ENCODE measurements at places on chromosomes 7 and 10. TPM values are rescaled to one million over a fixed set of nuclear protein-coding genes. Genes with fewer than 3 reads are reported as not detected.

- no peak for DNase-seq
These were observed 29.1 kb downstream of the EPC1 start for GRCh38 chr10:32317795-32318357.

The SAMD9L gene
- total RNA-seq, result 17.7 TPM

- no peak for DNase-seq
These were observed 180.4 kb upstream of the PHYHIPL start for GRCh38 chr10:58996063-58996462.

The ZNF365 gene
- total RNA-seq, result 9.1 TPM

DNA sequence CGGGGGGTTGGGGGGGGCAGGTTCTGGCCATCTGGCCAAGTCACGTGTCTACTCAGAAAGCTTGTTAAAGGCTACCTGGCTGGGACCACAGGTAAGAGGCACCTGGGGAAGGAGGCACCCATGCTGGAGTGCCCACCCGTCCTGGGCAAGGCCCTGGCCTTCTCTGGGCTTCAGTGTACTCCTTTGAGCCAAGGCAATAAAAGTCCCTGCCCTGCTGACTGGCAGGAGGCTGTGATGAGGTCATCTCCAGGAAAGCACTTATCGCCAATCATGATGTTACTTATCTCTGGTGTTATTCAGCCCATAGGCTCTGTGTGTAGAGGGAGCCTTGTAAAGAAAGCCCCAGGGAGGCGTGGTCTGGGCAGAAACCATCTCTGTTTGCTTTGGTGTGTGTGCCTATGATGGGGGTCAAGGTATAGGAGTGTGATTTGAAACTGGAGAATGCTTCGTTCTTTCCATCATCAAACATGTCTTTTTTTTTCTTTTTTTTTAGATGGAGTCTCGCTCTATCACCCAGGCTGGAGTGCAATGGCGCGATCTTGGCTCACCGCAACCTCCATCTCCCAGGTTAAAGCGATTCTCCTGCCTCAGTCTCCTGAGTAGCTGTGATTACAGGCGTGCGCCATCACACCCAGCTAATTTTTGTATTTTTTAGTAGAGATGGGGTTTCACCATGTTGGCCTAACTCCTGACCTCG is 2.5 kb upstream of the CLDN4 start:
- DNase-seq, result peak; percentile 97
